Endothelial cell (in vitro differentiated cells): ENCODE measurements at places on chromosomes 4 and X. TPM values are rescaled to one million over a fixed set of nuclear protein-coding genes. Genes with fewer than 3 reads are reported as not detected.

DNA sequence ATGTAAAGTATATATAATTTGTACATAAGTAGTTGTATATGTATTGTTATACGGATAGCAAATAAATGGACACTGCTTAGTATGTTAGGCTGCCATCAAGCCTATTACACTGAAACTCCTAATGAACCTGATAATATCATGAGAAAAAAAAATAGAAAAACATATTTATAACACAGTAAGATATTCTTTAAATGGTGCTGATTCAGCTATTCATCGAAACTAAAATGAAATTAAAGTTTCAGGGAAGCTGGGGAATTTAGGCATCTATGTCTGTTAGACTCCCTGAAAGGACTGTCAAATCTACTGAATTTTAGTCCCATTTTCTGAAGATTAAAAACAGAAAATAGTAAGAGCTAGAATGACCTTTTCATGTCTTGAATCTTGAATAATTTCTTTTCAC lies 647.1 kb upstream of the PABPC4L start:
- no peak for DNase-seq

DNA sequence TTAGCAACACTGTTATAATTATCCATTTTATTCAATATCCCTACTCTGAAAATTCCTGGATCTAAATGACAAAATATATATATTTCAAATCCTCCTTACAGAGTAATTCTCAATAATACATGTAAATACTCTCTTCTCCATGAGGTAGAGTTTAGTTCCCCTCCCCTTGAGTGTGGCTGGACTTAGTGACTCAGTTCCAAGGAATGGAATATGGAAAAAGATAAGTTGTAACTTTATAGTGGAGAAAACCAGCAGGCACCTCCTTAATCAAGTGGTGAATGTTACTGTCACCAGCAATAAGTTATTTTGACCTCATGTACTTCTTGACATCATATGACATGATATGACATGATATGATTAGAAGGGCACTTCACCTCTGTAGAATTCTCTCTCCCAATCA lies 302.0 kb downstream of the RAB28 start:
- no peak for DNase-seq

- no peak for DNase-seq
Measured at GRCh38 chr4:2250357-2251072, 8.6 kb upstream of the HAUS3 start.

PAGE4 gene
- not detected for total RNA-seq

DNA sequence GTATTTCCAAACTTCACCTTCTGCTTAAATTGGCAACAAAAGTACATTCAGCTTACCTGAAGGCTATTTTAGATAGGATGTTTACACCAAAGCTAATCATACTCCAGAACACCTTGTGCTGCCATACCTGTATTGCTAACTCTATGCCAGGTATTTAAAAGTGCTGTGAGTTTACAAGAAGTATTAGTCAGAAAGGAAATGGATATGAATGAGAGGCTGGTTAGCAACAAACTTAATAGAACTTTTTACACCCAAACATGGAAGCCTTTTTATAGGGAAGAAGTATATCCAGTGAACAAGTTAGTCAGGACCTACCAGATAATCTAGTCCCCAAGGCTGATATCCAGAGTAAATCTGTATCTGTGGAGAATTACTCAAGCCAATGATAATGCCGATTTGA lies 131.2 kb upstream of the SPRY1 start:
- no peak for DNase-seq
